HFFc6 (cell line): ENCODE measurements at places on chromosomes 4 and X. TPM values are rescaled to one million over a fixed set of nuclear protein-coding genes. Genes with fewer than 3 reads are reported as not detected.

The GAB1 gene
- total RNA-seq, result 6.3 to 7.4 TPM (median 7.0 TPM) in 3 replicates

The LEF1 gene
- total RNA-seq, result 0.31 TPM in 1 of 2 replicates, not detected in the other

- DNase-seq, result no peak
Measured at GRCh38 chr4:7311205-7311604, 118.9 kb downstream of the SORCS2 start.

The NPY2R gene
- not detected in 3 replicates for total RNA-seq

DNA sequence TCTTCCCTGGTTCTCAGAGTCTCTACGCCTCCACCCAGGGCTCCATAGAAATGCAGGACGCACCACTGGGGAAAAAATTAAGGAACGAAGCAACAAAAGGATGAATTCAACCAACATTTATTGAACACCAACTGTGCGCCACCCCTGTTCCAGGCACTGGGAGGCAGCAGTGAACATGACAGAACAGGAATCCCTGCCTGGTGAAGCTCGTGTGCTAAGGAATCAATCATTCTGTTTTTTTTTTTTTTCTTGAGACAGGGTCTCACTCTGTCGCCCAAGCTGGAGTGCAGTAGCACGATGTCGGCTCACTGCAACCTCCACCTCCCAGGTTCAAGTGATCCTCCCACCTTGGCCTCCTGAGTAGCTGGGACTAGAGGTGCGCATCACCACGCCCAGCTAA lies 1.9 kb upstream of the FTSJ1 start:
- peak; percentile 1 for DNase-seq

The NEIL3 gene
- 3.7 to 9.5 TPM (median 6.8 TPM) in 3 replicates for total RNA-seq

GRCh38 chr4:156294577-156294976 lies 340.9 kb upstream of the CTSO start:
- DNase-seq, result peak; percentile 86

GRCh38 chr4:48266781-48267180 lies 2.9 kb downstream of the TEC start:
- DNase-seq, result no peak

The SSR4 gene
- total RNA-seq, result 181 to 250 TPM (median 241 TPM) in 3 replicates

- no peak for DNase-seq
Measured at GRCh38 chrX:8890794-8891193, 89.6 kb upstream of the FAM9A start.

- no peak for DNase-seq
Measured at GRCh38 chr4:100796332-100796731, 278.5 kb upstream of the EMCN start.
